ENCODE measurements at places on chromosomes 12 and 14.

DNA sequence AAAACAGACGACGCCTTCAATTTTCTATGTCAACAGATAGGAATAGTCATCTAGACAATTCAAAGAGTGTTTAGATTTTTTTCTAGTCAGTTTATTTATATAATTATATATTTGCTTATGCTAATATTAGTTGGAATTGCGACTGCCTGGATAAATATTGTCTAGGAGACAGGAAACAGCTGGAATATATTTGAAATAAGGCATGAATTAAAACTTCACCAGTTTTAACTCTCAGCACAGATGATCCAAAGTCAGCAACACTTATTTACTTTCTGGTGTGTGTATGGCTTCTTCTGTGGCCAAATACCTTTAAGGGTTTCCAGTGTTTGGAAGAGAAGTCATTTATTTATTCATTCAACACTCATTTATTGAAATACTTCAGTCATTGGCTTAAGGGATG lies 1215.4 kb upstream of the USP15 start:
- no peak for DNase-seq

DNA sequence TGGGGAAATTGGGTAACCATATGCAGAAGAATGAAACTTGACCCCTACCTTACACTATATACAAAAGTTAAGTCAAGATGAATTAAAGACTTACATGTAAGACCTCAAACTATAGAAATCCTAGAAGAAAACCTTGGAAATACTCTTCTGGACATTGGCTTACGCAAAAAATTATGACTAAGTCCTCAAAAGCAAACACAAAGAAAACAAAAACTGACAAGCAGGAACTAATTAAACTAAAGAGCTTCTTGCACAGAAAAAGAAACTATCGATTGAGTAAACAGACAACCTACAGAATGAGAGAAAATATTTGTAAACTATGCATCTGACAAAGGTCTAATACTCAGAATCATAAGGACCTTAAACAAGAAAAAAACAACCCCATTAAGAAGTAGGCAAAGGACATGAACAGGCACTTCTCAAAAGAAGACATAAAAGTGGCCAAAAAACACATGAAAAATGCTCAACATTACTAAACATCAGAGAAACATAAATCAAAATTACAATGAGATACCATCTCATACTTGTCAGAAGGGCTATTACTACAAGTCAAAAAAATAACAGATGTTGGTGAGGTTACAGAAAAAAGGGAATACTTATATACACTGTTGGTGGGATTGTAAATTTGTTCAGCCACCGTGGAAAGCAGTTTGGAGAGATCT lies 37.0 kb upstream of the CFAP54 start:
- no peak for DNase-seq

GRCh38 chr12:100170313-100170858 lies 27.7 kb upstream of the BLTP3B start:
- peak; percentile 33 for DNase-seq

DNA sequence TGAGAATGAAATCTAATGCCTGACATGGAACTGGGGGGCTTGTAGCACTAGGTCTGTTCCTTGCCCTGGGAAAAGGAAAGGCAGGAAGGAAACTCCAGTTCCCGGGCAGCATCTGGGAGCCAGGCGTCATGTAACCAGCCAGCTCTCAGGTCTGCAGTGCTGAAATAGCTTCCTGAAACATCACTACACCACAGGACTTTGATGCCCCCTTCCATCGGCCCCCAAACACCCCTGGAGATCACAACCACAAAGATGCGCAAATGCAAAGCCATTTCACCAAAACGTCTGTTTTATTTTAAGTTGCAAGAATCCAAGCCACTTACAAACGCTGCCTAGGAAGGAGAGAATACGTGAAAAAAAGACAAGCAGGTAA lies 40.9 kb downstream of the KCTD10 start:
- no peak for DNase-seq

- DNase-seq, result no peak
Observed at GRCh38 chr12:10126413-10126812, 3.6 kb downstream of the CLEC7A start.

DNA sequence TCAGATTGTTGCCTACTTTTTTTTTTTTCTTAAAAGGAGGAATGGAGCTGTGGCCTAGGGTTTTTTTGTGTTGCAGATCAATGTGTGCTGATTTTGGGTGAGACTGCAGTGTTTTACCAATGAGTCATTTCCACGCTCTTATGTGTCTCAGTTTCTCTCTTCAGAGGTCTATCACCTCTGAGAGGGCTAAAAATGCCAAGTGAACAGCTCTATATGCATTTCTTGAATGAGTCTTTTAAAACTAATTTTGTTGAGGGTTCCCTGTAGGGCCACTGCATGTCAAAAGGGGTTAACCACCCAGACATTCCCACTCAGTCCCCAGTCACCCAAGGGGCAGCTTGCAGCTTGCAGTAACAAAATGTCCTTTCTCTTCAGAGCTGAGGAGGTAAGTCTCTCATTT lies 24.3 kb upstream of the GLIPR1L2 start:
- no peak for DNase-seq

- DNase-seq, result no peak
Observed at GRCh38 chr14:63542231-63542999, 762 bp downstream of the PPP2R5E start.

GRCh38 chr14:101132588-101132987 lies 229.1 kb upstream of the RTL1 start:
- no peak for DNase-seq

- DNase-seq, result no peak
Observed at GRCh38 chr14:52125885-52126284, 57.0 kb upstream of the NID2 start.

- DNase-seq, result no peak
Observed at GRCh38 chr12:8958066-8958465, 8.6 kb upstream of the M6PR start.

GRCh38 chr14:50790589-50790988 lies 40.4 kb downstream of the NIN start:
- no peak for DNase-seq

DNA sequence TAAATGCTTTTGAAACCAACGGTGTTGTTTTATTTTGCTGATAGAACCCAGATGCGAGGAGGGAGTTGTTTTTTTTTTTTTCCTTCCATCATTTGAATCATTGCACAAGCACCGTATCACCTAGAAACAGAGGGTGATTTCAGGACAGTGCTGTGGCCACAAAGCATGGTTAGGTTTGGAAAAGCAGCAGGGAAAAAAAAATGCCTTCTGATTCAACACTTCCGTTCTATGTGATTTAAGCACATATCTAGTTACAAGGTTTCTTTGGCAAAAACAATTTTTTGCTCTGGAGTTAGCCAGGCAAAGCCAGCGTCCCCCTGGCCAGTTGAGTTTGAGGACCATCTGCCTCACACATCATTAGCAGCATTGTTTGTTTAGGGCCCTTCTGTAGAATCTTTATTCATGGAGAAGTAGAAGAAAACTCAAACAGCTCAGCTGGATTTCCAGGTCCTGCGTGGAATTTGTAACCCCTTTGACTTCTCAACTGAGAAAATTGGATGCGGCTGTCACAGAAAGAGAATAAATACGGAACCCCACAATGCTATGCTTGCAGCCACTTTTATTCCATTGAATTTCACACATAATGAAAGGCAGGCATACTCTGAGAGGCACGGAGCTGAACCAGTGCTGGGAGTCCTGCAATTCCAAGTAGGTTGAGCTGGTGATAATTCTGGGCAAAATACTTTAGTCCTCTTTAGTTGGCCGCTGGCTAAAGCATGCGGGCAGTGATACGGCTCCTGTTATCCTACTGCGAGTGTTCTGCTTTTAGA lies 17.0 kb upstream of the WNT5B start:
- DNase-seq, result no peak

DNA sequence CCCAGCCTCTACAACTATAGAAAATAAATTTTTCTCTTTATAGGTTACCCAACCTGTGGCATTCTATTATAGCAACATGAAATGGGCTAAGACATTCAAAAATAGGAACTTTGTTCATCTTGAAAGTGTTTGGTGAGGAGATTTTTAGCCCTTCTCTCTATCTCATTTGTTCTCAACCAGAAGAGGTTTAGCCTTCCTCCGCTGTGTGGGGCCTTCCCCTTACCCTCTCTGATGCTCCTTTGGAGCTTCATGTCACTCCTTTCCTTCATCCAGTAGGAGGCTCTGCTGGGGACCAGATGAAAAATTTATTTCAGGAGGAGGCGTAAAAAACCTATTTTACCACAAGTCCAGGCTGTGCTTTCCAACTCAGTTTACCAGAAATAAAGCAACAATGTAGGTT lies 94.1 kb downstream of the RTN1 start:
- DNase-seq, result no peak

GRCh38 chr14:64826845-64827244 lies 52.9 kb downstream of the SPTB start:
- DNase-seq, result no peak

DNA sequence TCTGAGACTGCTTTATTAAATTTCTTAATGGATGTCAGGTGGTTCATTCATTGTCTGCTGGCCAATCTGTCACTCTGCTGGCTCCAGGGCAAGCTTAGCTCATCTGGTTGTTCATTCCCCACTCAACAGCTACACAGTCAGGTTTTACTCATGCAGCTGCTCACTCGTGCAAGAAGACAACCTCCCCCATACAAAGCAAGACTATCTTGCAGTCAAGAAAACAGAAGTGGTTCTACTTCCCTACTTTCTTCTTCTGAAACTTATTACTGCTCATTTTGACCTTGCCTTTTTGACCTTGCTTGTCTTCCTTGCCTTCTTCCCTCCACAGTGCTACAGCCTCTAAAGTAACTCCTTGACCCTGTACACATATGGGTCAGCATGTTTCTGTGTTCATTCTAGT lies 277.9 kb downstream of the SSPN start:
- DNase-seq, result no peak

GRCh38 chr12:61098031-61098580 lies 1162.1 kb upstream of the USP15 start:
- no peak for DNase-seq

GRCh38 chr14:98022541-98023520 lies 1225.6 kb downstream of the VRK1 start:
- DNase-seq, result no peak

GRCh38 chr14:26773906-26774593 lies 176.2 kb upstream of the NOVA1 start:
- no peak for DNase-seq

DNA sequence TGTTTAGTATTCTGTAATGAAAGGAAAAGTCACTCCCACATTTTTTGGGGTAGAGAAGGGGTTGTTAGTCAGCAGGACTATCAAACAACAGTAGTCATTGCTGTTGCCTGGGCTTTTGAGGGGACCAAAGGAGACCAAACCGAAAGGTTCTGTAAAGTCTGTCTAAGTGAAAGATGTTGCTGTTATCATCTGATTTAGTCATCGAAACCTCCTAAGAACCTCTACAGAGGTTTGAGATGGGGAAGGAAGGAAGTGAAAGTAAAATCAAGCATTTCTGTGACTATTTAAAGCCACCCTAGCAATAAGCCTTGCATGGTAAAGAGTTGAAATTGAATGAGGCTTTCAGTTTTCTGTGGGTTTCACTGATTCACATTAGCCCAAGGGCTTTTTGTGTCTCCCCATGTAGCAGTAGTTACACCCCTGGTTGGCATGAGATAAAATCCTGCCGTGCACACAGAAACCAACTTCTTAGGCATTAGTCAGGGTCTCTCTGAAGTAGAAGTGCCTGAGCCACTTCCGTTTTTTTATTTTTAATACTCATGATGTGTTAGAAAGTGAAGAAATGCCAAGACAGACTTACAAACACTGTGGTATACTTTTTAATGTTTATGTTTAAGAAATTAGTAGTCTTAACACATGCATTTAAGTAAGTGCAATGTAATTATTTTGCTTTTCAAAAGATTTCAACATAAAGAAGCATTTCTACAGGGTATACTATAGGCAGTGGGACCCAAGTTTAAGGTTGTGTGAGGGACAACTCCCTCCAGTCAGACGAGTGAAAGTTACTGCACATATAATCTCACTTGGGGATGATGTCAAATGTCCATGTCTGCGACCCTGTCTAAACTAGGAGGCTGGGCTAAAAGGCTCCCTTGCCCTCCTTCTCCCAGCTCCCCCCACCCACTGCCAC lies 50.4 kb downstream of the DYRK2 start:
- DNase-seq, result peak; percentile 22

GRCh38 chr12:117599849-117600248 lies 238.4 kb upstream of the NOS1 start:
- DNase-seq, result no peak

Measured in Ammon's horn (tissue), 1 donor.